AG09319 (cell line): ENCODE measurements at places on chromosomes 5 and 9.

DNA sequence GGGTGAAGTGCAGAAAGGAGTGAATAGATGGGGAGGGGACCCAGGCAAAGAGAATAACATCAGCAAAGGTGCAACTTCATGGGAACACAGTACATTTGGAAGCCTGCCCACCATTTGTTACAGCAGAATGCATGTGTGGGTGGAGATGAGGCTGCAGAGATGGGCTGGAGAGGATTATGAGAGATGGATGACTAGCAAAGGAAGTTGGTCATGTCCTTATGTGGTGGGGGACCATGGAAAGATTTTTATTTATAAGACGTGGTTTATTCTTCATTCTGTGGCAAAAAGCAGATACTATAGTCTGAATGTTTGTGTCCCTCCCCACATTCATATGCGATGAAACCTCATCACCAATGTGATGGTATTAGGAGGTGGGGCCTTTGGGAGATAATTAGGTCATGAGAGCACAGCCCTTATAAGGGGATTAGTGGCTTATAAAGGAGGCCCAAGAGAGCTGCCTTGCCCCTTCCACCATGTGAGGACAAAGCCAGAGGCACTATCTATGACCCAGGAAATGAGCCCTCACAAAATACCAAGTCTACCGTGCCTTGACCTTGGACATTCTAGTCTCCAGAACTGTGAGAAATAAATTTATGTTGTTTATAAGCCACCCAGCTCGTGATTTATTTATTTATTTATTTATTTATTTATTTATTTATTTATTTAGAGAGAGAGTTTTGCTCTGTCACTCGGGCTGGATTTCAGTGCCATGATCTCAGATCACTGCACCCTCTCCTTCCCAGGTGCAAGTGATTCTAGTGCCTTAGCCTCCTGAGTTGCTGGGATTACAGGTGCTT lies 483.7 kb downstream of the RAB3C start:
- no peak for DNase-seq

- DNase-seq, result no peak
Observed at GRCh38 chr9:77907585-77907984, 124.0 kb downstream of the GNAQ start.

GRCh38 chr9:121294866-121295661 lies 27.1 kb downstream of the GSN start:
- DNase-seq, result no peak

DNA sequence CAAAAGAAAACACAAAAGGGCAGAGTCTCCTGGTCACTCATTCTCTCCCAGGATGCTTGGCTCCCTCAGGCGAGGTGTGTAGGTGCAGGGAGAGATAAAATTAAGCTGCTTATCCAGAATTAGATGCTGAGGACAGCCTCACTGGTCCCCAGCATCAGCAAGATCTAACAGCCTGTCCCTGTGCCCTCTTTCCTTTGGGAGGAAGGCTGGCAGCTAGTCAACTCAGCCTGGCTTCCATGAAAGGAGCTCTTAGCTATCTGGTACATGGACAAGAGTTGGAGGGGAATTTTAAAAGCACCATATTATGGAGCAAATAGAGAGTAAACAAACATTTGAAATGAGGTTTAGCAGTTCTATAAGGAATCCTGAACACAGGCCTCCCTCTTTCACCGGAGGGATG lies 198.5 kb upstream of the PANK3 start:
- DNase-seq, result no peak

DNA sequence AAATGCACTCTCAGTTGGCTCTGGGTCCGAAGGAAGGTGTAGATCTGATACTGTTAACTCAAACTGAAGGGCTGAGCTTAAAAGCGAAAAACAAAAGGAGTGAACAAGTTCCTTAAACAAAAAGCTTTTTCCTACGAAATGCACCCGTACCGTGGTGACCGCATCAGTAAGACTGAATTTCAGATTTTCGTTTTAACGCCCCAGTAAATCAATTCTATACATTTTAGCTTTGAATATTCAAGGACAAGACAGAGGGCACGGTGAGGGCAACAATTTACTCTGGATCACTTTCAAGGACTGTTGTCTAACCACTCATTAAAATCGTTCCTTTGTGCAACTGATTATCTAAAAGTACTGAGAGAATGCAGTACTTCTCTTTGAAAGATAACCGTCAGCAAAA lies 1.9 kb downstream of the HOMER1 start:
- DNase-seq, result no peak

GRCh38 chr5:78927657-78928282 lies 57.3 kb downstream of the ARSB start:
- DNase-seq, result no peak

DNA sequence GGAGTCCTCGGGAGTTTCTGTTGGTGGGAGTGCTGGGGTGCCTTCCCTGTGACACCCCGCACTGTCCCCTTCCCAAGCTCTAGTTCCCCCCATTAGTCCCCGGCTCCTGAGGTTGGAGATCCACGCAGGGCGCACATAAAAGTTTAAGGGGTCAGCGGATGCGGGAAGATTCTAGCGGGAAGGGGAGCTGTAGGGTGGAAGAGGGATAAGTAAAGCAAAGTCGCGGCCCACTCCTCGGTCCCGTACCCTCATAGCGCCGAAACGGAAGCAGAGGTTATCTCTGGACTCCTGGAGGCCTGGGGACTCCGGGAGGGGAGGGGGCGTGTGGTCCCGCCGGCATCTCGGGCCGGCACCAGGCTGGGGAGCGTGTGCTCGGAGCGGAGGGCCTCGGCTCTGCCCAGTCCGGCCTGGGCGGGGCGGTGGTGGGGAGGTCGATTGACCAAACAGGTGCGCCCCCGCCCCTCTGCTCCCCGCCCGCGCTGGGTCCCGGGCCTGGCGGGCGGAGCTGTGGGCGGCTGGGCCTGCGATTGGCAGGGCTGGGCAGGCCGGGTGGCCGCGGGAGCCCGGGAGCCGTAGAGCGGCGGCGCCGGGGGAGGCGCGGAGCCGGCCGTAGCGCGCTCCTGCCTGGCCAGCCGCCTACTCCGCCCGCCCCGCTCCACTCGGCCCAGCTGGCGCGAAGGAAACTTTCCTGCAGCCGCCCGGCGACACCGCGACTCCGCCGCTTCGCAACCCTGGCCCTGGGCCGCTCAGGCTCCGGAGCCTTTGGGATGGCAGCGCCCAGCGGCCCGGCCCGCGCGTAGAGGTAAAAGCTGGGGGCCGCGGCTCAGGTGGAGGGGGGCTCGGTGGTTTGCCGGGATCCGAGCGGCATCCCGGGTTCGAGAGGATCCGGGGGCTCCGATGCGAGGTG lies 52.2 kb upstream of the DAB2IP start:
- no peak for DNase-seq

GRCh38 chr5:149782895-149783586 lies 52.9 kb downstream of the PPARGC1B start:
- DNase-seq, result no peak

GRCh38 chr5:109399092-109399759 lies 10.5 kb downstream of the PJA2 start:
- DNase-seq, result no peak

DNA sequence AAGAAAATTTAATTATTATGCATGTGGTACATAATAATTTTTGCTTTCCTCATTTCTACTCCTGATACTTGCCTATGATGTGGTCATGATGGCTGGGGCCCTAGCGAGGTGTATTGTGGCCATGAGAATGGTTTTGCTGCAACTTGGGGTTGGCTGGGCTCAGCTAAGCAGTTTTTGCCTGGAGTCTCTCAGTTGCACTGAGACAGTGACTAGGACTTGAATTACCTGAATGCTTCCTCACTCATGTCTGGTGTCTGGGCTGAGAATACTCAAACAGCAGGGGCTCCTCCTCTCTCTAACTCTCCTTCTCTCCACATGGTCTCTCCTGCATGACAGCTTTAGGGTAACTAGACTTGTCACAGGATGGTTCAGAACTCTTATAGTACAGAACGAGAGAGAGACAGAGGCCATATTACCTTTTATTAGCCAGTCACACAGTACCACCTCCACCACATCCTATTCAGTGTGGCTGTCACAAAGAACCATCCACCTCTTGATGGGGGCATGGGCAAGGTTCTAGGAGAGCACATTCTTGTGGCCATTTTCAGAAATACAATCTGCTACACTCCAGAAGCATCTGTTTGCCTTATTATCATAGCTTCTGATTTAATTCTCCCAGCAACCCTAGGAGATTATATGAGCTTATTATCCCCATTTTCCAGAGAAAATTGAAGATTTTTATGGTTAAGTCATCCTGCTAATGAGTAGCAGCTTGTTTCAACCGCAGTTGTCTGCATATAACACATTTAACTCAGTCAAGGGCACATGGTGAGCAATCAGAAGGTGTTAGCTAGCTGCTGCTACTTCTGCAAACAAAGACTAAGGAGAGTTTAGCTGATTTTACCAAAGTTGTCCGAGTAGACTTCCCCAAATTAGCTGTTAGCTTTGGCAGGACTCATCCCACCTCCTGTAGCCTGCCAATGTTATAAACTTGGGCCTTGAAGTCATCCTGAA lies 245.1 kb downstream of the DOCK8 start:
- no peak for DNase-seq

- no peak for DNase-seq
Observed at GRCh38 chr5:67215519-67216471, 19.2 kb upstream of the CD180 start.

DNA sequence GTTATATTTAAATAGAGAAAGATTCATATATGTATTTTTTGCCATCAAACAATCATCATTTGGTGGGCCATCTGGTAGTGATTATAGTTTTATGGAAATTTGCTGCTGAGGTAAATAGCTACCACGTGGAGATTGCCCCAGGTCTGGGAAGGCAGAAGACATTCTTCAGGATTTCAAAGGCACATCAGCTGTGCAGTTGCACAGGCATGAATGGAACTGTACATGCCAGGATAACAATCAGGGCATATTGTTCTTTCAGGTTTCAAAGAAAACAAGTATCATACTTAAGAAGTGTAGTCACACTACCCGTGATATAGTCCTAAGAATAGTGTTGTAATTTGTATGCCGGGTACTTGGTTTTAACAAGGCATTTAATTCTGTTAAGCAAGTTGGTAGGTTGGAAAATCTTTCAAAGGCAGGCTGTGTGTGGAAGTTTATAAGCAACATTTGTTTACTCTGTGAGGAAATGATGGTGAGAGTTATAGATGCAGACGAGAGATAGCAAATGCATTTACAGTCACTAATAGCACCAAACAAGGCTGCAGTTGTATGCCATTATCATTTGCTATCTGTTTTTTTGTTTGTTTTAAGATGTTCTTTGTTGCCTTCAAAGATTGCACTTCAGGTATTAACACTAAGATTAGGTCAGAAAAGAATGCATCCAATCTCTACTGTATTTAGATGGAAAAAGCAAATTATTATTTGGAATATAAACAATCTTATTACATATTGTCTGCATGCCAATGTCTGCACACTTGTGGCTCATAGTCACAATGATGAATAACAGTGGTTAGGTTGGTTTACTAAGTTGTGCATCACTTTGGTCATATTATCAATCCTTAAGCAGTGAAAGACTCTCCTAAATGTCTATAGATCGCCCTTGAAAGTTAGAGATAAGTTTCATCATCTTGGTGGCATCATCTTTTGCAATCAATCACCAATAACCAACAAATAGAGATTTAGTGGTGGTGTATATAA lies 55.3 kb downstream of the RPS23 start:
- no peak for DNase-seq

DNA sequence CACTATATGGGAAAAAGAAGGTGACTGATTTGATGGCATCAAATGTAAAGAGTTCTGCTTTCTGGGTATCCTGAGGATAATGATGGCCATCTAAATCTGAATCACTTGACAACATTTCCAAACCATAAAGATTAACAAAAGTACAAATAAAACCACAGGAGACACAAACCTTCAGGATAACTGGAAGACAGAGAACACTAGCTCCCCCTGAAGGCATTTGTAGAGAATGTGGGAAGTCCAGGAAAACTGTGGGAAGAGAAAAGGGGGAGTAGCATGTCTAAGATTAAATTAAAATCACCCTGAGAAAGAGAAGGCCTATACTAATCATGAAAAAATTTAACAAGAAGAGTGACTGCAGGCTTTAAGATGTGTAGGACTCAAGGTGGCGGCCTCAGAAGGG lies 116.2 kb downstream of the PRELID2 start:
- DNase-seq, result peak; percentile 15

GRCh38 chr5:93723005-93723404 lies 18.4 kb downstream of the POU5F2 start:
- no peak for DNase-seq

- peak; percentile 24 for DNase-seq
Observed at GRCh38 chr9:135085830-135086546, 1.5 kb upstream of the OLFM1 start.

DNA sequence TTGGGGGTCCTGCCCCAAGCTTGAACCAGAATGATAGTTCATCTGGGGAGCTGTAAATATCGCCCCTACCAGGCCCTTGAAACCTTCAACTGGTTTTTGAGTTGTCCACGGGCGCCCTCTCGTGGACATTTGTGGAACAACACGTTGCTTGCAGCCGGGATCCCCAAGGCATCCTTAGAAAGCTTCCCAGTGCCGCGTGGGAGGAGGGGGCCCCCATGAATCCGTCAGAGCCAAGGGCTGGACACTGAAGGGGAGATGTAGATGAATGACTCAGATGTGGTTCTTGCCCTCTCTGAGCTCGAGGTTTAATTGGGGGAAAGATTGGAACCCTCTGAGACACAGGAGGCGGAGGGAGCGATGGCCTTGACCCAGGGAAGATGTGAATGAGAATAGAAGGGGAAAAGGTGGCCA lies 31.8 kb upstream of the ORM1 start:
- no peak for DNase-seq
